ENCODE measurements at places on chromosomes 11 and 22. TPM values are rescaled to one million over a fixed set of nuclear protein-coding genes. Genes with fewer than 3 reads are reported as not detected.

GRCh38 chr11:31676280-31676982 is 134.7 kb downstream of the PAX6 start:
- DNase-seq = no peak

- DNase-seq = no peak
Measured at GRCh38 chr11:34068111-34068510, 16.6 kb downstream of the CAPRIN1 start.

DNA sequence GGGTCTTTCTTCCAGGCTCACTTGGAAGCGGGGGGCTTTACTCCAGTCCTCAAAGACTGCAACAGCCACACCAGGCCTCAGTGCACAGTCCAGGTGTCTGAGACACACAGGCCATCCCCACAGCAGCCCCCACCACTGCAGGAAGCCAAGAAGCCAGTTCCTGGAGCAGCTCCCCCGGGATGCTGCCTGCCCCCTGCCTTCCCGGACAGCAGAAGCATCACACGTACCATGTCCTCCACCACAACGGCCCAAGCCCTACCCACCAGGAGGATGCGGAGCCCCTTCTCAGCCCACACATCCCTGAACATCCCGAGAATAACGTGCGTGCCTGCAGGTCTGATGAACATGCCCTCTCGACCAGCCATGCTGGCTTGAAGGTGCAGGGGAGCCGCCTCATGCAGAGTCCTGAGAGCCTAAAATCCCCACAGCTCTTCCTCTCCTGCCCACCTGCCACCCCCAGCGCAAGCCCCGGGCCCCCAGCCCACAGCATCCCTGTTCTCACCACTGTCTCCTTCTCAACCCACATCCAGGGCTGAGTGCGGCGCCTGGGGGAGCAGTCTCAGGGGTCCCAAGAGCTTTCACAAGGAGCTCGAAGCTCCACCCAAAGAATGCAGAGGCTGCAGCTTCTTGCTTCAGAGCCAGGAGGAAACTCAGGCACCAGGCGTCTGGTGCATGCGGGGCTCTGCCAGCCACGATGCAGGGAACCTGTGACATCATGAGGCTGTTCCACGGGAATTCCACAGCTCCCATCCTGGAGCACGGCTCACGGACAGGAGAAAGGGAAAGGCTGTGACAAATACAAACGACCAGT is 209.6 kb downstream of the BRD1 start:
- DNase-seq = no peak

- DNase-seq = no peak
Measured at GRCh38 chr22:41410311-41410751, 28.6 kb downstream of the TEF start.

- no peak for DNase-seq
Measured at GRCh38 chr11:2669634-2670469, 29.9 kb downstream of the KCNQ1OT1 start.

DNA sequence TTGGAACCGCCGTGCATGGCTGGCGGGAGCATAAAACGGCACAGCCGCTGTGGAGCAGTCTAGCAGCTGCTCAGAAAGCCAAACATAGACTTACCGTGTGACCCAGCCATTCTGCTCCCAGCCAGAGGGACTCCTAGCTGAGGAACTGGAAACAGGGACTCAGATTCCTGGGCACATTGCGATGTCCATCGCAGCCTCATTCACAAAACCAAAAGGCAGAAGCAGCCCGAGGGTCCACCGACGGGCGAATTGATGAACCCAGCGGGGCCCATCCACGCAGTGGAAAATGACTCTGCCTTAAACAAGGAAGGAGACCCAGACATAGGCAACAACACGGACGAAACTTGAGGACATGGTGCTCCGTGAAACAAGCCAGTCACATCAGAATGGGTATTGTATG is 5.7 kb upstream of the MUC5B start:
- no peak for DNase-seq

- DNase-seq = no peak
Measured at GRCh38 chr11:110028921-110029320, 64.3 kb upstream of the ZC3H12C start.

Gene KDELR3
- total RNA-seq = 0.57 TPM

Gene HPX
- not detected for total RNA-seq

Measured in activated naive CD4-positive, alpha-beta T cell treated with anti-CD3 and anti-CD28 coated beads for 36 hours (primary cell).